ENCODE measurements at places on chromosomes 2 and 18.

DNA sequence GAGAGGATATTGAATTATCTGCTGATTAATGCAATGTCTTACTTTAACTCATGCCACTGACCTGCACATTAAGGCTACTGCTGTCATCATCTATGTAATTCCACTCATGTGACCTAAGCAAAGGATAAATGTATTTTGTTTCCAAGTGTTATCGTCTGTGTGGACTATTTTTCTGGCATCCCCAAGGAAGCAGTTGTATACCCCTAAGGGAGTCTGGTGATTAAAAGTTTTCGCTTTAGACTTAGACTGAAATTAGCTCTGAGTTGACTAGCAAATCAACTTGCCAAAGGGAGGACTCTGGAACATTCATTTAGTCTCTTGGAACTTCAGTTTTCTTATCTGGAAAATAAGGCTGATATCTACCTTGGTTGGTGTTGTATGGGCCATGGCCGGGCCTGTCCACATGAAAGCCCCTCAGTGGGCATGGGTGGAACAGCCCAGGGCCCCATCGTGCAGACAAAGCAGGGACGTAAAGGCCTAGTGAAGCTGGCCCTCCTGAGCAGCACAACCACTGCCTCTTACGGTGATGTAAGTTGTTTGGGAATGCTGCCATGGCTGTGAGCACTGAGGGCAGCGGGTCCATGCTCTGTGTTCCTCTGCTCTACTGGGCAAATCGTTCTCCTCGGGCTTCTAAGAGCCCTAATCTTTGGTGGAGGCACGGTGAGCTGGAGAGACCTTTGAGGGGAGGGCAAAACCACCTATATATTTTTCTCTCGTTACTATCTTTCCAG lies 144.4 kb upstream of the RNF152 start:
- no peak for DNase-seq

- DNase-seq, result no peak
These were observed 79.9 kb upstream of the DLX2 start for GRCh38 chr2:172182624-172183023.

DNA sequence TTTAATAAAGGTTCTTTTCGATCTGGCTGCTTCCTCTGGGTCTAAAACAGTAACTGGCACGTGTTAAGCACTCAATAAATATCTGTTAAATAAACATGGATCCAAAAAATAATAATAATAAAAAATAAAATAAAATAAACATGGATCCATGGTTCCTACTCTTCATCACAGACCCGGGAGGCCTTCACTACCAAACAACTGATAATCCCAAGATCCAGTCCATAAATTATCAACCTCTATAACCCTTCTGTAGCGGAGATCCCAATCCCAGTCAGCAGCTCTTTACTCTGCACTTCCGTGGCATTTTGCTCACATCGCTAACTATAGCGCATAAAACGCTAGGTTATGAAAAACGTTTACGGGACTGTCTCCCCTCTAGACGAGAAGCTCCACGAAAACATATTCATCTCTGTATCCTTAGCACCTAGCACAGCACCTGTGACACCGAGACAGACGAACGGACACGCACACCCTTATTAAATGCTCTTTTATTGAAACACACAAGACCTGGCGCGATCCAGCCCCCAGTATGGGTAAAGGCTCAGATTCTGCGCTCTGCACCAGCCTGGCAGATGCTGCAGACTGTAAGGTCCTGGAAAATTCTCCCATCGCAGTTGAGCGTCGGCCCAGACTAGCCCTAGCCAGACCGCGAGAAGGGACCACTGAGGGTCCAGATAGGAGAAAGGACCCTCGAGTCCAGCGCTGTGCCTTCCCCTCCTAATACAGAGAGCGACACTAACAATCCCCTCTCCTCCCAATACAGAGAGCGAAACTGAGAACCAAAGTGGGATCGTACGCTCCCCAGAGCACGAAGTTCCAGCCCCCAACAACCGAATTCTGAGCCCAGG lies 770 bp downstream of the NBAS start:
- DNase-seq, result no peak

- no peak for DNase-seq
These were observed 67.9 kb downstream of the TGOLN2 start for GRCh38 chr2:85259879-85260278.

DNA sequence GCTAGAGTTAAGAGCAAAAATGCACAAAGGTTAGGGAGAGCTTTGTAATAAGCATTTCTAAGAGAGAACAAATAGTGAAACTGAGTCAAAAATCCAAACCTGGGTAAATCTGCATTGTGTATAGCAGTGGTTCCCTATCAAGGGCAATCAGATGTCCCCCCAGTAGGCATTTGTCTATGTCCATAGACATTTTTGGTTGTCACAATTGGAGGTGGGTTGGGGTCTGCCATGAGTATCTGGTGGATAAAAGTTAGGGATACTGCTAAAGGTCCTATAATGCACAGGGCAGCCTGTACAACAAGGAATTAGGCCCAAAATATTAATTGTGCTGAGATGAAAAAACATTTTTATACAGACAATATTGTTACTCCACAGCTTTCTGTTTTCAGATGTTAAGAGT lies 21.0 kb downstream of the NOP58 start:
- no peak for DNase-seq

GRCh38 chr2:106140913-106141312 lies 53.2 kb downstream of the UXS1 start:
- no peak for DNase-seq

DNA sequence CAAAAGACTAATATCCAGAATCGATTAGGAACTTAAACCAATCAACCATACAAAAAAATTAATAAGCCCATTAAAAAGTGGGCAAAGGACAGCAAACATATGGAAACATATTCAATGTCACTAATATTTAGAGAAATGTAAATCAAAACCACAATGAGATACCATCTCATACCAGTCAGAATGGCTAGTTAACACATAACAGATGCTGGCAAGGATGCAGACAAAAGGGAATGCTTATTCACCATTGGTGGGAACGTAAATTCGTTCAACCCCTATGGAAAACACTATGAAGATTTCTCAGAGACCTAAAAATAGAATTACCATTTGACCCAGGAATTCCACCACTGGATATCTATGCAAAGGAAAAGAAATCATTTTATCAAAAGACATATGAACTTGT lies 468.2 kb upstream of the ST6GAL2 start:
- DNase-seq, result no peak

GRCh38 chr2:208142240-208142924 lies 3.6 kb downstream of the CRYGB start:
- no peak for DNase-seq
